Activated gamma-delta T cell (primary cell): ENCODE measurements at places on chromosomes 12 and 14.

GRCh38 chr14:69999261-69999674, 120.1 kb downstream of the SMOC1 start:
- DNase-seq, result no peak

DNA sequence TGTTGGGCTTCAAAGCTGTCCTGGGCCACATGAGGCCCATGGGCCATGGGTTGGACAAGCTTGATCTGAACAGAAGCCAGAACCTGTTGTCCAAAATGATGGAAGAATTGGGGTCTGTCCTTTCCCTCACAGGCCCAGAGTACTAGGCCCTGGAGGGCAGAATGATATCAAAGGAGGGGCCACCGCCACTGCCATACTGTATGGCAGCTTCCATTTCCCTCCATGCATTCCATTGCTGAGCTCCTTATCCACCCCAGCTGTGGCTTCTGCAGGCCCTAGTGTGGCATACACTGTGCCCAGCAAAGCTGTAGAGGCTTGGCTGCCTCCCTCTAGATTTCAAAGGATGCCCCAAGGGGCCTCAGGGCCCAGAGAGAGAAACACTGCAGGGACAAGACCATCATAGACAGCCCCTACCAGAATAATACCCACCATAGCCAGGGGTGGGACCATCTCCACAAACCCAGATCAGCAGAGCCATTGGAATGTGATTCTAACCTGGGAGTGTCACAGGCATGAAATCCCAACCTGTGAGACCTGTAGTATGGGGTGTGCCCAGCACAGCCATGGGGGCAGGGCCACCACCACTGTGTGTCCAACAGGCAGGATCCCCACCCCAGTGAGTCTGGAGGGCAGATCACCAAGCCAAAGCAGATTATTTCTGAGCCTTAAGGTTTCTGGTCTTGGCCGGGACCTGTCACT, 61.4 kb upstream of the BEGAIN start:
- no peak for DNase-seq

- DNase-seq, result no peak
Observed at GRCh38 chr14:92973261-92973797, 50.4 kb downstream of the CHGA start.

- no peak for DNase-seq
Observed at GRCh38 chr14:32710731-32711680, 227.7 kb upstream of the NPAS3 start.

GRCh38 chr14:71931492-71932228, 569 bp upstream of the RGS6 start:
- DNase-seq, result no peak

DNA sequence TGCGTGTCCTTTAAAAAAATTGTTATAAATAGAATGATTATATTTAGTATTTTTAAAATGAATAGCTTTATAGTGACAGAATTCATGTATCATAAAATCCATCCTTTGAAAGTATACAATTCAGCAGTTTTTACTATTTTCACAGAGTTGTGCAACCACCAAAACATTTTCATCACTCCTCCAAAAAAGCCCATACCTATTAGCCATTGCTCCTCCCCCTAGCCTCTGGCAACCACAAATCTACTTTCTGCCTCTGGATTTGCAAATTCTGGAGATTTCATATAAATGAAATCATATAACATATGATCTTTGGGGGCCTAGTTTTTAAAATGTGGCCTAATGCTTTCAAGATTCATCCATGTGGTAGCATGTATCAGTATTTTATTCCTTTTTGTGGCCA, 117.9 kb upstream of the MED13L start:
- no peak for DNase-seq

- DNase-seq, result no peak
Observed at GRCh38 chr12:115910057-115910456, 367.4 kb downstream of the MED13L start.

- DNase-seq, result no peak
Observed at GRCh38 chr14:67360470-67361206, 510 bp downstream of the EIF2S1 start.

GRCh38 chr12:68624933-68625332, 14.2 kb downstream of the RAP1B start:
- DNase-seq, result no peak

- DNase-seq, result no peak
Observed at GRCh38 chr14:34075042-34075744, 124.3 kb upstream of the EGLN3 start.

- no peak for DNase-seq
Observed at GRCh38 chr12:96170762-96171161, 23.4 kb upstream of the ELK3 start.

- no peak for DNase-seq
Observed at GRCh38 chr14:100615736-100616695, 28.8 kb upstream of the BEGAIN start.

DNA sequence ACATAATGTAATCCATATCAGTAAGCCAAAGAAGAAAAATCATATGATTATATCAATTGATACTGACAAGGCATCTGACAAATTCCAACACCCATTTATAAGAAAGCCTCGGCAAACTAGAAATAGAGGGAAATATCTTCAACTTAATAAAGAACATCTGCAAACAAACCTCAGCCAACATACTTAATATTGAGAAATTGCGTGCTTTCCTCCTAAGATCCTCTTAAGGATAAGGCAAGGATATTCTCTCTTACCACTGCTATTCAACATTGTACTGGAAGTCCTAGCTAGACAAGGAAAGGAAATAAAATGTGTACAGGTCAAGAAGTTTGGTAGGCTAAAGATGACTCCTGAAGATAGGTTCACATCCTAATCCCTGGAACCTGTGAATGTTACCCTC, 115.9 kb downstream of the DERA start:
- DNase-seq, result no peak

GRCh38 chr14:35438910-35439713, 34.6 kb upstream of the NFKBIA start:
- no peak for DNase-seq

DNA sequence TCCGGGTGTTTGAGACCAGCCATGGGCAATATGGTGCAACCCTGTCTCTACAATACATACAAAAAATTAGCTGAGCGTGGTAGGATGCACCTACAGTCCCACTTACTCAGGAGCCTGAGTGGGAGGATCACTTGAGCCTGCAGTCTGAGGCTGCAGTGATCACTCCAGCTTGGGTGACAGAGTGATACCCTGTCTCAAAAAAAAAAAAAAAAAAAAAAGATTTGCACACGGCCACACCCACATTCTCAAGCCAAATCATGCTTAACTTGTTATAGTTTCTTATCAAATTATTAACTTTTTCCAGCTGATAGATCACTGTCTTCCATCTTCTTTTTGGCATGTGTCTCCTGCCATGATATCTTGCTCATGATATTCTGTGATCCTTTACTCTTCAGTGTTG, 6.8 kb downstream of the DRAM1 start:
- DNase-seq, result no peak

- no peak for DNase-seq
Observed at GRCh38 chr12:69238589-69239351, 599 bp upstream of the CPSF6 start.

DNA sequence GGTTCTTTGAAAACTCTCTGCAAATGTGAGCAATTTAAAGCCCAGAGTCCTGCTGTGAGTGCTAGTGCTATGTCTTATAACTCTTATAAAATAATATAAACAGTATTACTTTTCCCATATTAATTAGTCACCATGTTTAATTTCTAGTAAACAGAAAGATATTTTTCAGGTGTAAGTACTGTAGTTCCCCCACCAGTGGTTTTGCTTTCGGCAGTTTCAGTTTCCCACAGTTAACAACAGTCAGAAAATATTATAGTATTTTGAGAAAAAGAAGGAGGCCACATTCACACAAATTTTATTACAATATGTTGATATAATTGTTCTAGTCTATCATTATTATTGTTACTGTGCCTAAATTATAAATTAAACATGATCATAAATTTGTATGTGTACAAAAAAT, 800.5 kb downstream of the LRFN5 start:
- DNase-seq, result no peak

- no peak for DNase-seq
Observed at GRCh38 chr12:69508621-69509020, 38.4 kb downstream of the FRS2 start.

GRCh38 chr12:113929312-113929989, 36.7 kb downstream of the RBM19 start:
- no peak for DNase-seq

GRCh38 chr12:94099632-94100031, 48.7 kb upstream of the PLXNC1 start:
- DNase-seq, result no peak

DNA sequence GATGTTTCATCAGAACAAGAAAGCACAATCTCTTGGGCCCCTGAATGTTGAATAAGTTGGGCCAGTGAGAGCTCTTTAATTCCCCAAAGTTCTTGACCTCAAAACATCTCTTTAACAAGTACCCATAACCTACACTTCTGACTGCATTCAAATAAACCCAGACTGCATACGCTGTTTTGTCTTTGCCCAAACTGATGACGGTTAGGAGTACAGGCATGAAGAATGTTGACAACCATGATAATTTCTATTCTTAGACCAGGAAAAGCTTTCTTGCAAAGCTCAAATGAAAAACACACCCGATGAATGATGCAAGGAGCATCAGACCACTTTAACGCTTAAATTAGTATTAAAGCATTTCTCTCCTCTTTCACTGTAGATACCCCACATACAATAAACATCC, 11.7 kb upstream of the RAB3IP start:
- DNase-seq, result no peak

GRCh38 chr12:54337854-54338650, 13.1 kb downstream of the COPZ1 start:
- no peak for DNase-seq

- no peak for DNase-seq
Observed at GRCh38 chr12:113055594-113056380, 743 bp upstream of the DTX1 start.

DNA sequence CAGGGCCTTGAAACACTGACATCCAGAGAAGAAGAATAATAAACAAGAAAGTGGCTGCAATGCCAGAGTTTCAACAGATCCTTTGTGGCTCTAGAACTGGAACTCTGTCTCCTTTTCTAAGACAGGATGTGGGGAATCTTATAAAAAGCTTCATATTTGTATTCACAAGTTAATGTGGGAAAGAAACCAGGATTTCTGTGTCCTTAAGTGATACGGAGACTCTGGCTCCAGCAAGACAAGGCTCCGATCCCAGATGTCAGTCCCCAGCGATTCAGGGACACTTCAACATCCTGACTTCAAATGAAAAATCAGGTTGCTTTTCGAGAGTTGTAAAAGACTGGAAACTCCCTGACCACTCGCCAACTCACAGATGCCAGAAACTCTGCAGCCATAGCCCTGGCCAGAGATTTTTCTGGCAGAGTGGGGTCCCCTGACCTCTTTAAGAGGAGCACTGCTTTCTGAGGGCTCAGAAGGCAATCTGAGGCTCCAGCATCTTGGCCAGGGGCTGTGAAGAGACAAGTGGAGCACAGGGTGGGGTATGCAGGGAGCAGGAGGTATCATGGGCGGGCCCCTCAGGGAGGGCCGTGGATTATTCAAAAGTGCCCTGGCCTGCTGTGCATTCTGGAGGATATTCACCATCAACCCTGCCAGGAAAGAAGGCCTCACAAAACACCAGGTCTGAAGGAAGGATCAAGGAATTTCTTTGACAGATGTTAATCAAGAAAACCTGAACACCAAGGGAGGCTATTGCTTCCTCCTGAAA, 53.3 kb downstream of the TMX1 start:
- DNase-seq, result no peak

GRCh38 chr14:75303381-75303789, 24.8 kb downstream of the FOS start:
- DNase-seq, result no peak

- DNase-seq, result no peak
Observed at GRCh38 chr12:7859552-7859951, 13.2 kb downstream of the SLC2A14 start.

- DNase-seq, result no peak
Observed at GRCh38 chr12:549476-550082, 89.8 kb downstream of the B4GALNT3 start.

- no peak for DNase-seq
Observed at GRCh38 chr12:126935435-126935834, 1331.5 kb upstream of the TMEM132C start.

GRCh38 chr14:68981139-68981538, 2.0 kb upstream of the ACTN1 start:
- DNase-seq, result no peak

GRCh38 chr12:8584004-8584403, 28.7 kb downstream of the AICDA start:
- DNase-seq, result no peak

GRCh38 chr12:58504143-58504938, 416.0 kb downstream of the LRIG3 start:
- DNase-seq, result no peak

DNA sequence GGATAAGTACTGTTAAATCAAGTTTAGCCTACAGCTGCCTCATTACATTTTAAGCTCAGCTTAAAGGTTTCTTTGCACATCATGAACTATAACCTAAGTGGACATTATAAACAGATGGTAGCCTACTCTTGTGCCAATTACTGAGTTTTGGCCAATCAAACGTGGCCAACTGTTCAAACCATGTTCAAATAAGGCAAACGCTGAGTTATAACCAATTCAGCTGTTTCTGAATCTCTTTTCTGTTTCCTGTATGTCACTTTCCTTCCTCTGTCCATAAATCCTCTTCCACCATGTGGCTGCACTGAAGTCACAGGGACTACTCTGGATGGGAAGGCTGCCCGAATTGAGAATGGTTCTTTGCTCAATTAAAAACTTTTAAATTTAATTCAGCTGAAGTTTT, 98.4 kb downstream of the BCAT1 start:
- DNase-seq, result no peak

DNA sequence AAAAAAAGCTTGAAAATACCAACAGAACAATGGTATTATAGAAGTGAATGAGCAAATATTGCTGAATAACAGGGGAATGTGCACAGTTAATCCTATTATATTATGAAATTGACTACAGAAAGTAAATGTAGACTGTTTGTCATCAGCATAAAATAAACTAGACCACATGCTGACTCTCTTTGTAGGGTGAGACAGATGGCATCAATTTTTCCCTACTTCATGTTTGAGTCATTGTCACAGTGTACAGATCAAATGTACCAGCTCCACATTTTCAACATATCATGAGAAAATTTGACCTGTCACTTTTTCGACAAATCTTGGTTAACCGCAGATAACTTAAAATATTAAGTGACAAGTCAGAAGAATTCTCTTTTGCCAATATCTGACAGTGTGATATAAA, 421.0 kb downstream of the RPL10L start:
- no peak for DNase-seq

DNA sequence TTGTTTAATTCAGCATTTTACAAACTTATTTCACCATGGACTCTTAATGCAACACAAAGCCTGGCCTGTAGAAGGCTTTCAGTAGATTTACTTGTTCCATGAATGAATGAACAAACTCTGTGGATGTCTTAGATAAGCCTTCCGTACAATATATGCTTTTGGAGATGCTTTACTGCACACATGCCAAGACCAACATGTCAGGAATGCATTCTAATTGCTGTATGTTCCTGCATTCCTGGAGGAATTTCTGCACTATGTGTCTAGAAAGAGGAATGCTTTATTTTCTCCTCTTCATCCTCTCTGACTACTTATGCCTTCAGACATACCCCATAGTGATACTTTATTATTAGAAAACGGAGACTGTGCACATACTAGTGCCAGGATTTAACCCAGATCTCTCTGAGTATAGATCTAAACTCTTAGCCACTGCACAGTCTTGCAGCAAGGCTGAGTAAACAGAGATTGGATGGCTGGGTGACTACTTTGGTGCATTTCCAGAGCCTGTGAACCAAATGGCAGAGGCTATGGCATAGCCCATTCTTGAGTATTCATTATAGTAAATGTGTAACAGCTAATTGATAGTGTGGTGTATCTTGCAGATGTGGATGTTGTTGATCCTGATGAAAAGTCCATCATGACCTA, 108.2 kb downstream of the SYNE2 start:
- no peak for DNase-seq

GRCh38 chr14:61488417-61489401, 167.3 kb downstream of the PRKCH start:
- no peak for DNase-seq
